Mammary microvascular endothelial cell (primary cell): ENCODE measurements at places on chromosomes 2 and 18. TPM values are rescaled to one million over a fixed set of nuclear protein-coding genes. Genes with fewer than 3 reads are reported as not detected.

The HOXD10 gene
- total RNA-seq: 4.4 and 7.5 TPM in 2 replicates

The ITPRIPL1 gene
- total RNA-seq: 3.2 and 4.1 TPM in 2 replicates

The ALPI gene
- not detected in 2 replicates for total RNA-seq

The CROCC2 gene
- not detected in 2 replicates for total RNA-seq

The IL36A gene
- total RNA-seq: not detected in 2 replicates

The VWC2L gene
- not detected in 2 replicates for total RNA-seq

The ANKRD39 gene
- total RNA-seq: 18.3 and 26.5 TPM in 2 replicates

The RESP18 gene
- total RNA-seq: not detected in 2 replicates

The KLHL41 gene
- not detected in 2 replicates for total RNA-seq

The GYPC gene
- 125 and 128 TPM in 2 replicates for total RNA-seq

The REG3G gene
- total RNA-seq: not detected in 2 replicates

The PRPF40A gene
- total RNA-seq: 81.2 and 90.7 TPM in 2 replicates

The RAB12 gene
- 56.8 and 57.5 TPM in 2 replicates for total RNA-seq

The SCN1A gene
- total RNA-seq: not detected in 2 replicates

The NEU2 gene
- total RNA-seq: not detected in 2 replicates

The NCKAP5 gene
- total RNA-seq: 0.13 and 0.49 TPM in 2 replicates

The BCL2 gene
- 0.10 and 0.27 TPM in 2 replicates for total RNA-seq

The CCDC74A gene
- total RNA-seq: 6.6 and 9.9 TPM in 2 replicates

The CAPN14 gene
- not detected in 2 replicates for total RNA-seq

The CFAP210 gene
- not detected in 2 replicates for total RNA-seq

The GALNT5 gene
- total RNA-seq: under 0.01 and 0.07 TPM in 2 replicates

The BBS5 gene
- 3.5 and 3.7 TPM in 2 replicates for total RNA-seq

The CABYR gene
- total RNA-seq: 5.1 and 6.4 TPM in 2 replicates

The LRATD1 gene
- total RNA-seq: 2.3 and 3.8 TPM in 2 replicates

The TMEM127 gene
- total RNA-seq: 30.7 and 35.7 TPM in 2 replicates

The GKN2 gene
- 0.20 TPM in 1 of 2 replicates, not detected in the other for total RNA-seq

The RABL2A gene
- total RNA-seq: 0.98 and 2.1 TPM in 2 replicates

The FBXO48 gene
- 0.47 and 0.84 TPM in 2 replicates for total RNA-seq

The MC2R gene
- not detected in 2 replicates for total RNA-seq

The FLACC1 gene
- total RNA-seq: 0.44 TPM in 1 of 2 replicates, not detected in the other
